ENCODE measurements at places on chromosomes 11 and 22. TPM values are rescaled to one million over a fixed set of nuclear protein-coding genes. Genes with fewer than 3 reads are reported as not detected.

Gene OR5P2
- not detected for total RNA-seq

DNA sequence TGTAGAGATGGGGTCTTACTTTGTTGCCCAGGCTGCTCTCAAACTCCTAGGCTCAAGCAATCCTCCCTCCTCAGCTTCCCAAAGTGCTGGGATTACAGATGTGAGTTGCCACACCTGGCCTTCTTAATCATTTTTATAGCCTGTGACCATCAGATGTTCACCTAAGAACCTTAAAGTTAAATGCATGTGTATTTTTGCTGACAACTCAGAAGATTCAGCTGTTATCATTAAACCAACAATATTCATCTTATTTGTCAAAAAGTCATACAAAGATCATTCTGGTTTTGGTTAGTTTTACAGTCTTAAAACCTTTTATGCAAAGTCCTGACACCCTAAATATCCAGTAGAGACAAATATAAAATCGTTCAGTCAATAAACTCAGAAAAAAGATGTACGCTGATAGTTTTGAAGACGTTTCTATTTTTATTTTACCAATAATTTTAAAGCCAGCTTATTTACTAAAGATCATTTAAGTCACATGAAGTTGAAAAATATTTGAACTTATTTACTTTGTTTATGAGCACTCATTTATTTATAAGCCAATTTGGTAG is 22.2 kb downstream of the CLDN5 start:
- H3K4me3 ChIP-seq = no peak overlapping the region
- H3K27me3 ChIP-seq = no peaks in the 10 kb centered on the region
- peaks cover 20% of the 10 kb centered on the region for H3K4me1 ChIP-seq
- H3K27ac ChIP-seq = no peak overlapping the region
- peaks cover 24% of the 10 kb centered on the region for H3K36me3 ChIP-seq

DNA sequence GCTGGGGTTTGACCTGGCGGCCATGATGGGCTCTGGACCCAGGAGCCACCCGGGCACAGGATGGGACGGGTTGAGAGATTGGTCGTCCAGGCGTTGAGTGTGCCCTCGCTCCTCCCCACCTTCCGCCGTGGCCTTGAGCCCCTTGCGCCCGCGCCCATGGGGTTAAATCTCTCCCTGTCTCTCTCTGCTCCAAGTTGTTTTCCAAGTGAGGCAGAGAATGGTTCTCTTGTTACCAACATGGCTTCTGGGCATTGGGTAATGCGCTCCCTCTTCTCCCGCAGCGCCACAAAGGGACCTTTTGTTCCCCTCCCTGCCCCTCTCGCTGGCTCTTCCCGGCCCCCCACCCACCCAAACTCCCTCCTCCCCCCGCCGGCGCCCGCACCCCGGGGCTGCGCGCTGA is 18.8 kb upstream of the PICK1 start:
- no peak overlapping the region for H3K4me3 ChIP-seq
- H3K4me1 ChIP-seq = no peaks in the 10 kb centered on the region
- no peaks in the 10 kb centered on the region for H3K27me3 ChIP-seq
- H3K36me3 ChIP-seq = no peaks in the 10 kb centered on the region
- no peak overlapping the region for H3K27ac ChIP-seq

- H3K4me3 ChIP-seq = no peak overlapping the region
- H3K4me1 ChIP-seq = no peaks in the 10 kb centered on the region
- peaks cover 44% of the 10 kb centered on the region for H3K36me3 ChIP-seq
- H3K27me3 ChIP-seq = peaks cover 2% of the 10 kb centered on the region
- DNase-seq = no peak
These were observed 10.4 kb downstream of the IL18BP start for GRCh38 chr11:72009156-72009555.

- DNase-seq = peak; percentile 38
- H3K4me3 ChIP-seq = peak overlapping the region; percentile 56
- peak overlapping the region; percentile 77 for H3K27ac ChIP-seq
- H3K27me3 ChIP-seq = no peaks in the 10 kb centered on the region
- H3K36me3 ChIP-seq = peaks cover 27% of the 10 kb centered on the region
These were observed 13.2 kb downstream of the NAA40 start for GRCh38 chr11:63951779-63952536.

DNA sequence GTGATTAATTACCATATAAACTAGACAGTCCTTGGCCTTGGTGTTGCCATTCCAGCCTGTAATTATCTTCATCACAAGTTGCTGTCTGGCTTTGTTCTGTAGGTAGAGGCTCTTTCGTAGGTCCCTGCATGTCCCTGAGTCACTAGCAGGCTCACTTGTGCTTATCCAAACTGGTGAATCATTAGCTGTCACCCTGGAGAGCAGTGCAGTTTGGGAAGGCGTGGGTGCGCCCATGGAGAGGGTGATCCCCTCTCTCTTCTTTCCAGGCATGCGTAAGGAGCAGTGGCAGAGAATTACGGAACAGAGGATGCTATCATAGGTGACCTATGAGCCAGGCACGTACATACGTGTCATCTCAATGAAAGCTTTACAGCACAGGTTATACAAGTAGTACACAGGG is 11.0 kb upstream of the EHF start:
- H3K27ac ChIP-seq = no peak overlapping the region
- H3K4me3 ChIP-seq = no peak overlapping the region
- no peaks in the 10 kb centered on the region for H3K36me3 ChIP-seq

DNA sequence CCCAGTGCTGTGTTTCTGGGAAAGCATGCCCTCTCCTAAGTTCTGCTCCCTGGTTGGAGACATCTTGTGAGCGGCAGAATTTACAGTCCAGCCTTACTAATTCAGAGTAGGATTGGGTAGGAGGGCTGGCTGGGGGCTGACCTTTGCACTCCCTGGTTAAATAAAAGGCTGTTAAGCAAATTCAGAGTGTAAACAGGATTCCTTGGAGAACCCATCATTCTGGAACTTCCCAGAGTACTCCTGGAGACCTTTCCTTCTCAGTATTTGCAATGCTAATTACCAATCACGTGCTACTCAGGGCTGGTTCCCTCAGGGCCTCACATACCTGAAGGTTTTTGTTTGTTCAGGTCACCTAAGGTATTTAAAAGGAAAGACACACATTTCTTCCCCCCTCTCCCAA is 340.2 kb downstream of the TBC1D22A start:
- H3K4me3 ChIP-seq = no peak overlapping the region
- H3K27ac ChIP-seq = no peak overlapping the region
- no peaks in the 10 kb centered on the region for H3K4me1 ChIP-seq
- H3K36me3 ChIP-seq = peaks cover 2% of the 10 kb centered on the region
- no peak for DNase-seq

GRCh38 chr22:31082606-31083376 is 1.7 kb downstream of the SMTN start:
- H3K36me3 ChIP-seq = no peaks in the 10 kb centered on the region
- H3K4me1 ChIP-seq = peaks cover 40% of the 10 kb centered on the region
- H3K27me3 ChIP-seq = no peaks in the 10 kb centered on the region
- DNase-seq = no peak

- H3K36me3 ChIP-seq = no peaks in the 10 kb centered on the region
- no peak overlapping the region for H3K27ac ChIP-seq
These were observed 781.6 kb downstream of the ETS1 start for GRCh38 chr11:127805771-127806170.

GRCh38 chr11:126186025-126186698 is 25.3 kb downstream of the RPUSD4 start:
- peaks cover 7% of the 10 kb centered on the region for H3K4me1 ChIP-seq
- H3K27ac ChIP-seq = no peak overlapping the region
- H3K27me3 ChIP-seq = no peaks in the 10 kb centered on the region
- DNase-seq = no peak
- no peak overlapping the region for H3K4me3 ChIP-seq
